ENCODE measurements at places on chromosomes 3 and 15. TPM values are rescaled to one million over a fixed set of nuclear protein-coding genes. Genes with fewer than 3 reads are reported as not detected.

GRCh38 chr3:46093327-46093942, 66.2 kb upstream of the XCR1 start:
- no peak for DNase-seq

GRCh38 chr15:70480196-70480856, 283.0 kb downstream of the UACA start:
- DNase-seq, result no peak

GRCh38 chr3:153026026-153026425, 136.0 kb upstream of the RAP2B start:
- peak; percentile 34 for DNase-seq

DNA sequence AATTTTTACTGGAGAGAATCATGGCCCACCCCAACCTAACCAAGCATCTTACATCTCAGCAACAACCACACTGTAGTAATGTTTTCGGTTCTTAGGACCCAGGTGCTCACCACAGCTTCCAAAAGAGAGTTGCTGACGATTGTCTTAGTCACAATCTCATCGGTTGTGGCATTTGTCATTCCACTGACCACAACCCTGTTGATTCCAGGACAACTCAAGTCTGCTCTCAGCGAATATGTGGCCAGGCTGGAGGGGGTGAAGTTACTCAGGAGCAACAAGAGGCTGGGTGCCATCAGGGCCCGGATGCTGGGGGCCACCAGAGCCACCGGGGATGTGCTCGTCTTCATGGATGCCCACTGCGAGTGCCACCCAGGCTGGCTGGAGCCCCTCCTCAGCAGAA, 25.9 kb downstream of the GALNT15 start:
- peak; percentile 85 for DNase-seq

DNA sequence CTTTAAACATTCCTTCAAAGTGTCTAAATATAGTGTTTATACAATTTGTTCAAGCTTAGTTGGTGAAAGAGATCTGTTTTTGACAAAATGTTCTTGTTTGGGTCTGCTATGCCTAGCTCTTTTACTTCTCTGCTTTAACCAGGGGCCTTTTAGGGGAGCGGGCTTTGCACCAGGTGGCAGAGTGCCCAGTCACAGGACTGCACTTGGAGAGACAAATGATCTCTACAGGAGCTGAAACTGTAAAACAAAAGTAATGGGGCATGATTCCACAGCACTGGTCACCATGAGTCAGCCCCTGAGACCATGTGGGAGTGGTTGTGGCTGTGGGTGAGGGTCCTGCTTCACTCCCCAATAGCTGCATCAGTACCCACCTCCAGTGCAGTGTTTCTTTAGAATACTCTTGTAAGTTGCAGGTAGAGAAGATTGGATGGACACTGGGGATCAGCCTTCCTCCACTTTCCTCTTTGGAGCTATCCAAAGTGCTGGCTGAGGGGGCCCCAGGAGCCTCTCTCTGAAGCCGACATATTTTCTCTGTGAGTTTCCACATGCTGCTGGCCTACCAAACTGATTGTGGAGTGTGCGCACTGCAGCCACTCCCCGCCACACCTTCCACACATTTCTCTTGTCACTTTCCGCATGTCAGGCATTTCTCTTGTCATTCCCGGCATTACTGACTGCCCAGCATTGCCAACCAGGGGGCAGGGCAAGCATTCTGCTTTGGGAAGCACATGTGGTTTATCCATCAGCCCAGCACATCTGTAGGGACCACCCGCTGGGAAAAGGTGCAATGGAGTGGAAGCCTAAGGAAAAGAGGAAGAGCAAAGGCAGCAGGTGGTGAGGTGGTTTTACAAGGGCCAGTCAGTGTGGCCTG, 110.0 kb downstream of the EPHB1 start:
- peak; percentile 36 for DNase-seq

GRCh38 chr15:91992945-91993344, 139.4 kb downstream of the SLCO3A1 start:
- no peak for DNase-seq

- DNase-seq, result no peak
Measured at GRCh38 chr3:127371334-127371733, 83.5 kb upstream of the PRR20G start.

DNA sequence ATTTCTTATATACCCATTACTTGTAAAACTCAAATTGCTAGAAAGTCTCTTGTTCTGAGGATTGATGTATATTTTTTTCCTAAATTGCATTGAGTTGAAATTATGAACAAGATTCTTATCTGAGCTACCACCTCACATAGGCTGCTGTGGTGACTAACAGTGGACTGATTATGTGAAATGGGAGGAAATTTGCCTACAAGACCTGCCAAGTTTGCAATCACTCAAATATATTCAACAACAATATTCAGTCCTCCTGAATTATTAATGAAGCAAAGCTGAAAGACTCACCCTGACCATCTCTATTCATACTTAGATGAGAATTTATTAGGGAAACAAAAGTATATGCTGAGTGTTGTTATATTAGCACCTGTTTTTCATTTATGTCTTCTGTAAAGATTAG, 412.6 kb upstream of the SEMA6D start:
- no peak for DNase-seq

GRCh38 chr15:38524156-38524555, 40.5 kb downstream of the RASGRP1 start:
- peak; percentile 63 for DNase-seq

DNA sequence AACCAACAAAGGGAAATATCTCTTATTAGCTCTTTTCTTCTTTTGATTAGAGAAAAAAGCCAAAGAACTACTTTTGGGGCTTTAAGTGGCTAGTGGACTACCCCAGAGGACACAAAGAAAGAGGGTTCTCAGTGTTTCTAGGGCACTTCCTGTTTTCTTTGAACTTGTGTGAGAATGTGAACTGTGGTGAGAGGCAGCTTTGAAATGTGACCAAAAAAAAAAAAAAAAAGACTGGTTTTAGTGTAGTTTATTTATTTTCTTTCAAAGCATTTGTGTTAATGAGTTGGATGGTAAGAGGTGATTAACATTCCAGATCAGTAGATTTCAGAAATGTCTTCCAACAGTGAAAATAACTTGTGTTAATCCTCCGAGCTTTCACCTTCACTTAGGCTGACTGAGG, 32.4 kb downstream of the SELENOT start:
- DNase-seq, result no peak

GRCh38 chr3:194312743-194313281, 38.3 kb downstream of the CPN2 start:
- DNase-seq, result peak; percentile 59

DNA sequence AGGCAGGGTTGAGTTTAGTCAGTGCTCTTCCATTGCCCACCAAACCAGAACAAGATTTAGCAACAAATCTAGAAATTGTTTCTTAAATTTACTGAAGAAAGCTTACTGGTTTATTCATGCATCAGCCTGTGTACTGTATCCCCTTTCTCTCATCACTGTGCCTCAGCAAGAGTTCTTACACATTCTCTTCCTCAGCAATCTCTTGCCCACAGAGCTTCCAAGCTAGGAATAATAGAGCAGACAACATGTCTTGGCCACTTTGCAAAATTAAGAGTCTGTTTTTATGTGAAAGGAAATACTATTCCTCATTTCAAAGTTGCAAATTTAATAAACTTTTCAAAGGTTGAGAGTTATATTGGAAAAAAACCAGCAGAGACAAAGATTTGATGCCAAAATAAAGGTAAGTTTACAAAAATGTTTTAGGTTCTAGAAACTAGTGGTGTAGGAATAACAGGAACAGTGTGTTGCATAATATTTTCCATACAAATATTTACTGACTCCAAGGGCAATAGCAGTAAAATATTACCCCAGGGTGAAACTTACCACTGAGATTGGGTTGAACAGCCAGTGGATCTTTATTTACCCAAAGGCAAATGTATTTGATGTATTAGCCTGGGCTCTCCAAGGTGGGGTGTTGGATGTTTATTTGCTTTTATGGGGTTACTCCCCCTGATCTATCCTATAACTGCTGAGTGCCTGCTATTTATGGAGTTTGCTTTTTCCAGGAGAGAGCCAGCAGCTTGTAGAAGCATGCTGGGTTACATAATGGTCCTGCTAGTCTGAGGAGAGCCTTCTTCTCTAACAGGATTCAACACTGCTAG, 276.7 kb downstream of the ADAMTSL3 start:
- DNase-seq, result no peak

GRCh38 chr3:55963601-55964000, 476.5 kb upstream of the WNT5A start:
- DNase-seq, result no peak

GRCh38 chr3:18189282-18190050, 235.7 kb downstream of the SATB1 start:
- DNase-seq, result no peak

- no peak for DNase-seq
Measured at GRCh38 chr3:52072020-52072419, 15.6 kb upstream of the DUSP7 start.

DNA sequence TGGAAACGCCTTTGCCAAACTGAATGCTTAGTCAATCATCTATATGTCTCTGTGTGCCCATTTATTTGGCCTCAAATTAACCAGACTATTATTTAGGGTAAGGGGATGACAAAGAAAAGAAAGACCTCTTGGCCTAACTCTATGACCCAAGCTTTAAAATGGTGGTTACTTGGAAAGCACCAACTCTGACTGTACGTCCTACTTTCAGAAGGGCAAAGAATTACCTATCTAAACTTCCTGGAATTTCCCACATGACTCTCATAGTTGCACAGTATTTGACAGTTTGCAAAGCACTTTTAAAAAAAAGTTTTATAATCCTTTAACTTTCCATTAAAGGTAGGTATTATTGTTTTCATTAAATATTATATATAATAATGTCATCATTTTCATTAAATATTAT, 6.3 kb upstream of the MTHFS start:
- no peak for DNase-seq

DNA sequence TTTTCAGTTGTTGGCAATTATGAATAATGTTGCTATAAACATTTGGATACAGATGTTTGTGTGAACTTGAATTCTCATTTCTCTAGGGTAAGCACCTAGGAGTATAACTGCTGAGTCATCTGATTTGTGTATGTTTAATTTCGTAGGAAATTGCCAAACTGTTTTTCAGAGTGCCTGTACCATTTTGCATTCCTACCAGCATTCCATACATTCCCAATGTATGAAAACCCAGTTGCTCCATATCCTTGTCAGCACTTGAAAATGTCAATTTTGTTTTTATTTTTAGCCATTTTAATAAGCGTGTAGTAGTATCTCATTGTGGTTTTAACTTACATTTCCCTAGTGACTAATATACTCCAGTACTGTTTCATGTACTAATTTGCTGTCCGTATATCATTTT, 98.5 kb upstream of the TSC22D2 start:
- peak; percentile 85 for DNase-seq

GRCh38 chr15:73127302-73127936, 75.2 kb downstream of the NEO1 start:
- peak; percentile 7 for DNase-seq

- DNase-seq, result peak; percentile 18
Measured at GRCh38 chr15:91032919-91033803, 10.8 kb upstream of the VPS33B start.

- DNase-seq, result no peak
Measured at GRCh38 chr15:88016406-88016805, 240.1 kb downstream of the NTRK3 start.

GRCh38 chr3:112650482-112650881, 9.5 kb upstream of the CCDC80 start:
- DNase-seq, result no peak

DNA sequence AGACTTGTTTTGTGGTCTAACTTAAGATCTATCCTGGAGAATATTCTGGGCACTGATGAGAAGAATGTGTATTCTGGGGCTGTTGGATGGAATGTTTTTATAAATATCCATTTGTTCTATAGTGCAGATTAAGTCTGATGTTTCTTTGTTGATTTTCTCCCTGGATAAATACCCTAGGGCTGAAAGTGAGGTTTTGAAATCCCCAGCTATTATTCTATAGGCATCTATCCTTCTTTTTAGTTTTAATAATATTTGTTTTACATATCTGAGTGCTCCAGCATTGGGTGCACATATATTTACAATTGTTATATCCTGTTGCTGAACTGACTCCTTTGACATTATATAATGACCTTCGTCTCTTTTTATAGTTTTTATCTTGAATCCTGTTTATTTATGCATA, 42.9 kb downstream of the GALK2 start:
- no peak for DNase-seq

- DNase-seq, result no peak
Measured at GRCh38 chr3:64816355-64816754, 128.6 kb upstream of the ADAMTS9 start.

Gene TNFSF10
- not detected for total RNA-seq

Gene KCNMB3
- 0.23 TPM for total RNA-seq

Gene INSYN1
- 0.53 TPM for total RNA-seq

Gene TRH
- not detected for total RNA-seq
